ENCODE measurements at places on chromosomes 4 and X.
A peak's percentile ranks its signal among the peaks of the same experiment; 100 is the strongest.

GRCh38 chr4:92969650-92970379, 666.0 kb downstream of the GRID2 start:
- DNase-seq = peak; percentile 88

- DNase-seq = no peak
Measured at GRCh38 chrX:57905141-57905540, 5.1 kb downstream of the ZXDA start.

GRCh38 chrX:142680038-142680437, 345.7 kb upstream of the SPANXN4 start:
- DNase-seq = no peak

DNA sequence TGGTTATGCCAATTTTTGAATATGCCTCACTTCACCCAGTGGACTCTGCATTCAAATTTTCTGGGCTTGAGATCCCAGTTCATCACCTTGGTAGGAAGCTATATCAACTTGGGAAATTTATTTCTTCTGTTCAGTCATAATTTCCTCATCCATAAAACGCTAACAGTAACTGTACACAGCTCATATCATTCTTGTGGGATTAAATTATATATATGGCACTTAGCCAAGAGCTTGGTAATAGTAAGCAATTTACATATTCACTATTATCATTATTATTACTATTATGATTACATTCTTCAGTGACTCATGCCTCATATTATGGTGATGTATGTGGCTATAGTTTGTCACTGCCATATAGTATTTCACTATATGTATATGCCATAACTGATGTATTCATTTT, 177.6 kb downstream of the CPE start:
- DNase-seq = no peak

DNA sequence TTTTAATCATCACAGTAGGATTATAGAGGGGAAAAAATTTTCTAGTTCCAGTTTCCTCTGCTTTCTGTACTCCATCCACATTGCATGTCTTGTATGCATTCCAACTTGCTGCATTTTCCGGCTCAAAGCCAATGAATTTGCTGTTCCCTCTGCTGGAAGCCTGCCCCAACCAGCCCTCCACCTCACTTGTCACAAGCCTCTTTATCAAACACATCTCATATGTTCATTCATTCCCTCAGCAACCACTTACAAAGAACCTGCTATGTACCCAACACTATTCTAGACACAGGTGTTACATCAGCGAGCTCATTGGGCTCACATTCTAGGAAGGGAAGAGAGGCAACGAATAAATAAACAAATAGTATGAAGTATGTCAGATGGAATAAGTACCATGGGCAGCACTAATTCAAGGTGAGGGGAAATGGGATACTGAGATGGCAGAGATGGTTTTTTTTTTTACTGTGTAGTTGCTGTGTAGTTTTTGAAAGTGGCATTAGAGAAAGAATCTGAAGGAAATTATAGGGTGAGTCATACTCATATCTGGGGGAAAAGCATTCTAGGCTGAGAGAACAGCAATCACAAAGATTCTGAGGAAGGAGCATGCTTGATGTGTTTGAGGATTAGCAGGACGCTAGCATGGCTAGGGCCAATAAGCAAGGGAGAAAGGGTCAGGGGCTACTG, 332.5 kb downstream of the PDGFC start:
- DNase-seq = no peak

GRCh38 chr4:6620891-6621555, 19.5 kb upstream of the MRFAP1 start:
- DNase-seq = no peak

DNA sequence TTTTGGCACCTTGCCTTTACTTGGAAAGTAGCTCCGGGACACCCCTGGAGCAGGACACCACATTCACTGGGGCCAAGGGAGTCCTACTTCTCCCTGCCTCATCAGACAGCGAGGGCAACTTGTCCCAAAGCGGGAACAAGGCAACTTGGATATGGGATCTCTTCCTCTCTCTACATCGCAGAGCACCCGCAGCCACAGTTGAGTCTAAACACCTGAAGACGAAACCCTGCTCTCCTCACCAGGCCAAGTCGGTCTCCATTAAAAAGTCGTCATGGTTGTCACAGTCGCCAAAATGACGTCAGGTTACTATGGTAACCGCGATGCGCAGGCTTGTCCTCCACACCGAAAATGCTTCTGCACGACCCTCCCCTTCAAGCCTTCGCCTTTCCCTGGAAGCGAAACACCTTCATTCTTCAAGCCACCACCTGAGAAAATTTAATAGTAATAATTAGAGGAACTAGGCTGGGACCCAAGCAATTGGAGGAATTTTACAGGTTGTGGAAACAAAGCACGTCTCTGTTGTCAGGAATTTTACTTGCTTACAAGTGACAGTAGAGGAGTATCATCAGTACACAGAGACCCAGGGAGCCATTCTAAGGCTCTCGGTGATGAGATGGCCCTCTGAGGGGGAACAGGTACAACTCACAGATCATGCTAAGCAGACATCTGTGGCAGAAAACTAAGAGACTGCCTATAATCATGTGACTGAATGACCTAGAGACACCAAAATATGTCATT, 30.5 kb upstream of the TCEAL4 start:
- no peak for DNase-seq

DNA sequence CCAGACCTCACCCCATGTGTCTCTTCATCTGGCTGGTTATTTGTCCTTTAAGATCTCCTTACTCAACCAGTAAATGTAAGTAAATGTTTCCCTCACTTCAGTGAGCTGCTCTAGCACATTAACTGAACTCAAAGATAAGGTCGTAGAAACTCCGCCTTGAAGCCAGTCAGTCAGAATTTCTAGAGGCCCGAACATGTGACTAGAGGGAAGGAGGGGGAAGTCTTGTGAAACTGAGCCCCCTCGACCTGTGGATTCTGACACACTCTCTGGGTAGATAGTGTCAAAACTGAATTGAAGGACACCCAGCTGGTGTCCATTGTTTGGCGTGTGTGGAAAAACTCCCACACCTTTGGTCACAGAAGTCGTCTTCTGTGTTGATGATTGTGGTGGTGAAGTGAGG, 933.9 kb downstream of the ADGRL3 start:
- DNase-seq = no peak

DNA sequence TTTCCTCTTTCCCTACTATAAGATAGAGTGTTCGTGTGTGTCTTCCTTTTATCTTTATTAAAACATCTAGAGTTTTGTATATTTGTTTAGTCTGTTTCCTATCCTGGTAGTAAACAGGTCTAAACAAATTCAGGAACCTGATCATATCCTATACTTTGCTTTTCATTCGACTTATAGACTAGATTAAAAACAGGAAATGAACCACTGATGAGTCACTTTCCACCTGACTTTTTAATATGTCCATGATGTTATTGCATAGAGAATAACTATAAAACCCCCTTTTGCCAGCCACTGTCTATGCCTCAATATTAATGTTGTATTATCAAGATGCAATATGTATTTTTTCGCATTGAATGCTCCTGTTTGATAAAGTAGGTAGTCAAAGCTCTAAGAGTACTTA, 1794.0 kb downstream of the STIM2 start:
- DNase-seq = no peak

- DNase-seq = no peak
Measured at GRCh38 chr4:116752027-116752426, 333.3 kb downstream of the TRAM1L1 start.

- no peak for DNase-seq
Measured at GRCh38 chr4:182018691-182019090, 224.5 kb upstream of the TENM3 start.
